ENCODE measurements at places on chromosomes 1 and 21.

- no peak for DNase-seq
Measured at GRCh38 chr1:67333603-67334002, 25.9 kb downstream of the IL12RB2 start.

- peak; percentile 79 for DNase-seq
Measured at GRCh38 chr1:240189386-240189989, 97.8 kb downstream of the FMN2 start.

GRCh38 chr1:41848216-41848952 is 70.3 kb downstream of the HIVEP3 start:
- no peak for DNase-seq

- no peak for DNase-seq
Measured at GRCh38 chr1:214603819-214604252, 841 bp downstream of the CENPF start.

DNA sequence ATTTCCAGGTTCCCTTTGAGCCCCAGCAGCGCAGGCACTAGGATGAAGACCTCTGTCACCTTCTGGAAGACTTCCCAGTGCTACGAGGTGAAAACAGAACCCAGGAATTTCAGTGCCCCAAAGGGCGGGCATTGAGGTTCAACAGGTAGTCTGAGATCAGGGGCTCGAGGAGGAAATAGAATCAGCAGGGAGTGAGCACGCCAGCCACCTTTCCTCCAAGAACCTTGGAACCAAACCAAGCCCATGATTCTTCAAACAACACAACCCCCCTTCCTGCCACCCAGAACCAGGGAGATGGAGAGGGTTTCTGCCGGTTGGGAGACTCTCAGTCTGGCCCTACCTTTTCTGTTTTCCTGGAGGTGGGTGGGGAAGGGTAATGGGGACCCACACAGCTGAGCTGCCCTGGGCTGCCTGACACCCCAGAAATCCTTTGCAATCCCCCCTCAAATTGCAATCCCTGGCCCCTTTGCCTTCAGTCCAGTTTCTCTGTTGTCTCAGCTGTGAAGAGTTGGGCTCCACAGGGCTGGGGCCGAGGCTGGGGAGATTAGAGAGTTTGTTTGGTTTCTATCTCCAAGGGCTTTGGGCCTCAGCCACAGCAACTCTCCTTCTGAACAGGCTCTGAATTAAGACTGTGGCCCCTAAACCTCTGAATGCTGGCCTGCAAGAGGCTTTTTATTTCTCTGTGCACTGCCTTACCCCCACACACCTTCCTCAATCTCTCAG is 11.9 kb downstream of the SLC41A1 start:
- no peak for DNase-seq

- no peak for DNase-seq
Measured at GRCh38 chr1:119114786-119115185, 25.7 kb downstream of the WARS2 start.

DNA sequence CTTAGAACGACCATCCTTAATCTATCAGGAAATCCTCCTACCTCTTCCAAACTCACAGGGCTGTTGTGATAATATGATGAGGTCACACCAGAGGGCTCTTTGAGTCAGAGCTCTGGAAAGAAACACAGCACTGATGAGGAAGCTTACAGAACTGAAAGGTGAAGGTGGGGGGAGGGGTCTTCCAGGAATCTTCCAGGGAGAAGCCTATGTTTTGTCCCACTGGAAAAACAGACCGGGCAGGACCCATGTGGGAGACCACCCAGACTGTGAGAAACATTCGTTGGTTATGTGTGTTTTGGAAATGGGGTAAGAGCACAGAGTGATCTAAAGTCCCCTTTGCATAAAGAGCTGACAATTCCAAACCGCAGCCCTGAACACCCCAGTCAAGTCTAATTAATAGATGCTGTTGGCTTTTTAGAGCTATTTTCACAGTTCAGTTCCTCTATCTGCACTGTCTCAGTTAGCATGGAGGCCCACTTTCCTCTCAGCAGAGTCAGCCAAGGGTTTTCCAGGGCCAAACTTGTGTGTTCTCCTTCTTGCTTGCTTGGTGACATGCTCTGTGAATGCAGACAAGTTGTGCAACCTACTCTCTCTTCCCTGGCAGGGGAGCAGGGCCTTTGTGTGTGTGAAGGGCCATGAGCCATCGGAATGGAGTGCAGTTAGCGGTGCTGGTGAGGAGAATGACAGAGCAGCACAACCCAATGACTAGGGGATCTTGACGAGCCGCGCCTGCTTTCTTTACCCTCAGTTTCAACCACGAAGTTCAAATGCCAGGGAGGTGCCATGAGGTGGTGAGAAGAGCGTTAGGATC is 12.3 kb downstream of the PHLDA3 start:
- DNase-seq, result peak; percentile 96

GRCh38 chr1:30706528-30706927 is 16.9 kb downstream of the MATN1 start:
- peak; percentile 25 for DNase-seq

DNA sequence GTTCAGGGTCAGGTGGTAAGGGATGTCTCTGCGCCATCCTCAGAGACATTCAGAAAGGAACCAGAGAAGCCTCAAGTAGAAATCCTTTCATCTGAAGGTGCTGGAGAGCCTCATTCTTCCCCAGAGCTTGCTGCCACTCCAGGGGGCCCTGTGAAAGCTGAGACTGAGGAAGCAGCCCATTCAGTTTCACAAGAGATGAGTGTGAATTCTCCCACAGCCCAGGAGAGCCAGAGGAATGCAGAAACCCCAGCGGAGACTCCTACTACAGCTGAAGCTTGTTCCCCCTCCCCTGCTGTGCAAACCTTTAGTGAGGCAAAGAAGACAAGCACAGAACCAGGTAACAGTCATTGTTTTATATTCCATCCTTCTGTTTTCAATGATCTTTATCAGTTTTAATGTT is 38.7 kb downstream of the ZBTB40 start:
- DNase-seq, result peak; percentile 15

DNA sequence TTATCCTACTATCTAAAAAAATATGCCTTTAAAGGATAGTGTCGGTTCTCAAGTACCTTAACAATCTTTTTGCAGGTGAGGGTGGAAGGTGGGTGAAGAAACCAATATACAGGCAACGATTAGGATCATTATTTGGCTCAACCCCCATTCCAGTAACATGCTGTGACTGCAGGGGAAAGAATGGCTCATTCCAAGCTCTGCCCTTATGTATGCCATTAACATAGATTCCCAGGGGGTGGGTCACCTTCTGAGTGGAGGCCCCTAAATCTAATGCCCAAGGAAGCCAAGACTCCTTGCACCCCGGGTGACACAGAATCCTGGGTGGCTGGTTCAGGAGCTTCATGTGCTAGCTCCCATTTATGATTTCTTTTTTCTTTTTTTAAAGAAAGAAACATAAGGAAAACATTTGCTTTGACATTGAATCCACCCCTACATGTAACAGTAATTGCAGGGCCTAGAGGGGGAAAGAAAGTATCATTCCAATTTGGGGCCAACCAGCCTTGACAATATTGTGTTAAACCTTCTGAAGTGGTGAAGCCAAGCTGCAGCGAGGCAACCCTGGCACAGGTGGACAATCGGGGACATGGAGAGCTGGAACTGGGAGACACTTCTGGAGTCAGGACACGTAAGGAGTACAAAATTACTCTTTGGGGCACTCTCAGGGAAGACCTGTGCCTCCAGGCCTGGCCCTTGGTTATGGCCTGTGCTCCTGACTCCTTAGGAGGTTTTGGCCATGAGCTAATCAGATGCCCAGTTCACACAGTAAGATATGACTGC is 200.3 kb downstream of the PBX1 start:
- DNase-seq, result no peak

GRCh38 chr1:162463021-162463420 is 34.6 kb upstream of the UHMK1 start:
- DNase-seq, result no peak

DNA sequence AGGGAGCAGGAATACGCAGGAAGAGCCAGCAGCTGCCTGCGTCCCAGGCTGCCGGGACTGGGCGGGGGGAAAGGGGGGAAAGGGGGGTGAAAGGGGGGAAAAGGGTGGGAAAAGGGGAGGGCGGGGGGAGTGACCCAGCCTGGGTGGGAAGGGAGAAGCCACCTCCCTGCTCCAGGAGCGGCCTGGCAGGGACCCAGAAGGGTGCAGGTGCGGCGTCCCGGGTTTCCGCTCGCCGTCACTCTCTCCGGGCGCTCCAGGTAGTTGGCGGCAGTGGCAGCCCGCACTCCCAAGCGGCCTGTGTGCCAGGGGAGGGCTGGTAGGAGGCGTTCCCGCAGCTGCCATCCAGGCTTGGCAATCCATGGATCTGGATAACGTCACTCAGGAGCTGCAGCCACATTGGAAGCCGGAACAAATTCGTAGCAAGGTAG is 141.0 kb upstream of the NGF start:
- DNase-seq, result no peak

DNA sequence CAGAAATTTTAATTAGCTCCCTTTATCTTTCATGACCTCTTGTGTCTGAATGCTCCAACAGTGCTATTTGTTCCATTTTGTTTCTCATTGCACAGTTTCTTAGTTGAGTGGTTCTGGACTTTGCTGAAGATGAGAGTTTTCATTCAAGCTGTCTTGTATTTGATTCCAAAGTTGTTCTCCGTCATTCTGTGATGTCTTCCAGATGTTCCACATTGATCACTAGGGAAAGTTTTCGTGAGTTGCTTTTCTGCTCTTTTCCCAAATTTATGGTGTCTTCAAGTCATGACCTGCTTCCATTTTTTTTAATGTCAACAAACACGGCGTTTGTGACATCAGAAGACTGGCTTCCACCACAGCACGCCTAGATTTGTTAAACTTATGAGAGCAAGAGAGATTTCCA is 575.5 kb downstream of the MRPL39 start:
- DNase-seq, result no peak

DNA sequence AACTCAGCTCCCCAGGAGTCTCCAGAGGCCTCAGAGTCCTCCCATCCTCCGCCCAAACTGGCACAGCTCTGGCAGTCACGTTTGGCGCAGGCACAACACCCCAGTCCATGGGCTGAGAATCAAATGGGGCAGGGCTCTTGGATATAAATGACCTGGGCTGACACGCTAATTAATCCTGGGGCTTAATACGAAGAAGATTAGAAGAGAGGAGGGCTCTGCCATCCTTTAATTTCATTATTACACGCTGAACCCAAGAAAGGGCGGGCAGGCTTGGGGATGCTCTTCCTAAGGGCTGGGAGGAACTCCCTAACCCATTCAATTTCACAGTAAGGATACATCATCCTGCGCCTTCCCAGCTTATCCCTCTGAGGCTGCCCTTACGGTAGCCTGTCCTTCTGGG is 2.4 kb downstream of the GRIK3 start:
- no peak for DNase-seq
